Right cardiac atrium (tissue), 5 donors: ENCODE measurements at places on chromosomes 3 and 15. TPM values are rescaled to one million over a fixed set of nuclear protein-coding genes. Genes with fewer than 3 reads are reported as not detected.

Gene B4GALT4
- polyA plus RNA-seq: 10.3 TPM

Gene IL17RE
- polyA plus RNA-seq: 1.2 TPM

Gene GABRR3
- not detected for polyA plus RNA-seq

Gene EIF4E3
- 25.0 TPM for polyA plus RNA-seq

Gene SETD2
- polyA plus RNA-seq: 10.3 TPM

DNA sequence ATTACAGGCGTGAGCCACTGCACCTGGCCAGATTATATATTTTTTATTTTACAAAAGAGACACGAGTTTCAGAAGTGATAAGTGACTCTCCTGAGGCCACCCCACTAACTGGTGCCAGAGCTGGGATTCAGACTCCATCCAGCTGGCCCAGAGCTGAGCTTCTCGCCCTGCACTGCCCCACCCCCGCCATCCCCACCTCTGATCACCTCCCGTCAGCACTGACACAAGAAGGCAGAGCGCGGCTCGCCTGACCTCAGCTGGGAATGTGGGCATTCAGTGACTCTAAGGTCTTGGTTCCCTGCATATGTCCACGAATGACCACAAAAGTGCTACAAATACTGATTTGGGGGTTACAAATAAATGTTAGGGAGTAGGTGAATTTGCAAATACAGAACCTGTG is 56.1 kb upstream of the GALNT15 start:
- no peak for DNase-seq

DNA sequence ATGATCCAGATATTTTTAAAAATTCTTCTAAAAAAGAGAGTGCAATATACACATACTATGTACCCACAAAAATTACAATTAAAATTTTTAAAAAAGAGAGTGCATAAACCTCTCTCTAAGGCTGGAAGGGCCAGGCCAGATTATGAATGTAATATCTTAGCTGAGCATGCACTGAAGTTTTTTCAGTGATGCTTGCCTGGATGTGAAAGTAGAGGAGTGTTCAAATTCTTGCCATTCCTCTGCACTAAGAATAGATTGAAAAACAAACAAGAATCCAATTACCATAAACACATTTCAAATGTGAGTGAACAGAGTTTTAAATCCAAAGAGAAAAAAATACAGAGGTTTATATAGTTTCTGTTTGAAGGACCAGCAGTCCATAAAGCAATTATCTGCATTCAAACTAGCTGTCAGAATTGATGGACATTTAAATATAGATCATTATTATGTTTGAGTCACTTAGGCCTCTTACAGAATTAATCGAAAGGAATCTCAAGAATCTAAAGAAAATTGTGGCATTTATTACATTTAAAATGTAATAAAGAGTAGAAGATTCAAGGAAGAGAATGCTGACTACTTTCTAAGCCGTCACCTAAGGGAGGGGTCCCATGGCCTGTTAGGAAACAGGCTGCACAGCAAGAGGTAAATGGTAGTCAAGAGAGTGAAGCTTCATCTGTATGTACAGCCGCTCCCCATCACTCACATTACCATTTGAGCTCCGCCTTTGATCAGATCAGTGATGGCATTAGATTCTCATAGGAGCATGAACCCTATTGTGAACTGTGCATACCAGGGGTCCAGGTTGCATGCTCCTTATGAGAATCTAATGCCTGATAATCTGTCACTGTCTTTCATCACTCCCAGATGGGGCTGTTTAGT is 159.3 kb upstream of the MDFIC2 start:
- no peak for DNase-seq

DNA sequence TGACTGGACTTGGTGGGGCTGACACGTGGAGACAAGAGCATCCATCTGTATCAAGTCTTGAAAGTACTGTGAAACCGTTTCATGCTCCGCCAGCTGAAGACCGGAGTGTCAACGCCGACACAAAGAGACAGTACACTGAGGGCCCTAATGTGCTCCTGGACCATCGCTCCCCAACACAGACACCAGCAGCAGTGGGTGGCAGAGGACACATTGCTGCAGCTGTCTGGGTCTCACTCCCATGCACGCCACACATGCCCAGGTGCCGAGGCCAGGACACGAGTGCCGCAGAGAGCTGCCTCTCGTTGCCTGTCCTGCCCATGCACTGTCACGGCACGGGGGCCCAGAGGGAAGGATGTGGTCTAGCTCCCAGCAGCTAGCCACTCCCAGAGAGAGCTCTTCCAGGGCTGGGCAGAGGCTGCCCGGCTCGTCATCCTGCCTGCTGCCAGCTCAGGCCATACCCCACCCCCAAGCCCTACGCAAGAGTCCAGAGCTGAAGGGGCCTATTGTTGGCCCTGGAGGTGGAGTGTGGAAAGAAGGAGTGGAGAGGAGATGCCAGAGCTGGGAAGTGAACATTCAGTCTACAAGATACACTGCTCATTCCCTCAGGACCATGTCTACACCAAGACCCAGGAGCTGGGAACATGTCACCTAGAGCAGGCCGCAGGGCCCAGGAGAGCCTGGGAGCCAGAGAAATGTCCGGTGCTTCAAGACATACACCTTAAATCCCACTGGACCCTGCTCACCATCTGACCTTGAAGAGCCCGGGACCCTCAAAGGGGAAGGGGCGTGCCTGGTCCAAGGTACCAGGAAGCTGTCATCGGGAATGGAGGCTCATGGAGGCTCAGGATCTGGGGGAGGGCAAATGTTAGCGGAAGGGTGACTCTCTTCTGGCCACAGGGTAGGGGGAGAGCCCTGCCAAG is 7.7 kb downstream of the TNK2 start:
- peak; percentile 89 for DNase-seq

DNA sequence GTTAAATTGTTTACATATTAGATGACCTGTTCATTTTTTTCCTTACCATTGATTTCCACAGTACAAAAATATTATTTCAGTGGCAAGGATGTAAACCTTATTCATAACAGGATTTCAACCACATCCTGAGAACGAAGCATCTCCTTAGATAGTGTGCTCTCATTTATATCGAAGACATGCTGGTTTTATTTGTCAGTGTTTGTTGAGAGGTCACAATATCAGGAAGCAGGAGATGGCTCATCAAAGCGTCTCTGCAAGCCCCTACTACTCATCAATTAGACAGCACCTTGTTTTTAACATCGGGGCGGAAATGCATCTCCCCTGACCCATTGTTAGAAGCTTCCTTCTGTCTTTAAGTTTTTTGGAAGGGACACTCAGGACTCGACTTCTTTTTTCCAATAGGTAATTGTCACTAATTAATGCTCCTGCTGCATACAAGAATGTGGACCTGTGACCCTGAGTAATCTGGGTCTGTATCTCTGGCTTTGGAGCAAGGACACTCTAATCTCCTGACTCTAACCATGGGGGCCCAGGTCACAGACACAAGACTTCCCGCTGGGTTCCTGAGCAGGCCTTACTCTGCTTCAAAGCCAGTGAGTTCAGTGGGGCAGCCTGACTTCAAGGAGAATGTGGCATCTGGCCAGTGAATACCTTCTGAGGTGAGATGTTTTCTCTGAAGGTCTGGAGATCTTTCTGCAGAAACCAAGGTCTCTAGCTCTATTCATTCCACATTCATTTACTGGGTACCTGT is 50.3 kb downstream of the MECOM start:
- DNase-seq: no peak

GRCh38 chr15:67564968-67565345 is 22.5 kb downstream of the MAP2K5 start:
- DNase-seq: no peak

DNA sequence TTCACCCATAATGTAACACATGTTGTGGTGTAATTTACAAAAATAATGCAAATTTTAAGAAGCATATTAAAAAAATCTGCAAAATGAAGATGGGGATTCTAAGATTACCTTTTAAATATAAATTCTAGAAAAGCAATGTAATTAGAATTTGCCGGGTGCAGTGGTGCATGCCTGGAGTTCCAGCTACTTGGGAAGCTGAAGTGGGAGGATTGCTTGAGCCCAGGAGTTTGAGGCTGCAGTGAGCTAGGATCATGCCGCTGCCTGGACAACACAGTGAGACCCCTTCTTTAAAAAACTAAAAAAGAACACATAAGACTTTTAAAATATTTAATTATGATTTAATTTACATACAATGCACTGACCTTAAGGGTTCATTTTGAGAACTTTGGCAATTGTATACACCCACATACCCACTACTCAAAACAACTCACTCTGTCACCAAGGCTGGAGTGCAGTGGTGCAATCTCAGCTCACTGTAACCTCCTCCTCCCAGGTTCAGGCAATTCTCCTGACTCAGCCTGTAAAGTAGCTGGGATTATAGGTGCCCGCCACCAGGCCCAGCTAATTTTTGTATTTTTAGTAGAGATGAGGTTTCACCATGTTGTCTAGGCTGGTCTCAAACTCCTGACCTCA is 134.0 kb upstream of the TBL1XR1 start:
- DNase-seq: no peak

DNA sequence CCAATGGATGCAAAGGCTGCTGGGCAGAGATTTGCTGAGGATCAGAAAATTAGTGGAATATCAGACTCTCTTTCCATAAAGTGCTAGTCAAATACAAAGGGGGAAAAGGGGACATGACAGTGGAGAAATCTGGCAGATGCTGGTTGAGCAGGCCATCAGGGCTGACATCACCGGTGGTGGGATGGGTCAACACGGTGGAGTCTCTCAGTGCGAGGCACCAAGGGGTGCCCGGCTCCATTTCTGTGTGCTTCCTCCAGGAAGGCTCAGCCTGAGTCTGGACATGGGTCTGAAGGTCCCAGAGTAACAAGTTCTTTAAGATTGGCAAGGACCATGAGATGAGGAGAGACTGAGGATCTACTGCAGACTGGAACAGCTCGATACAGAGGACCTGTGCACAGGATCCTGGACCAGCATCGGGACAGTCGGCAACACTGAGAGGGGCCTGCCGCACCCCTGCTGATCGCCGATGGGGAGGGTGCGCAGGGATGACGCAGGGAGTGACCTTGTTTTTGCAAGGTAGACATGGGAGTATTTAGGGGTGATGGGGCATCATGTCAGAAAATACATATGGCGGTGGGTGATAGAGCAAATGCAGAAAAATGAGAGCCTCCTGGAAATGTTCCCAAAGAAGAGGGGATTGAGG is 92.7 kb downstream of the SEC22A start:
- DNase-seq: no peak

GRCh38 chr3:69239063-69239462 is 116.7 kb upstream of the LMOD3 start:
- no peak for DNase-seq

- DNase-seq: no peak
Measured at GRCh38 chr3:85304360-85304964, 345.7 kb downstream of the CADM2 start.

GRCh38 chr15:23503576-23503975 is 56.5 kb upstream of the GOLGA6L2 start:
- DNase-seq: no peak

DNA sequence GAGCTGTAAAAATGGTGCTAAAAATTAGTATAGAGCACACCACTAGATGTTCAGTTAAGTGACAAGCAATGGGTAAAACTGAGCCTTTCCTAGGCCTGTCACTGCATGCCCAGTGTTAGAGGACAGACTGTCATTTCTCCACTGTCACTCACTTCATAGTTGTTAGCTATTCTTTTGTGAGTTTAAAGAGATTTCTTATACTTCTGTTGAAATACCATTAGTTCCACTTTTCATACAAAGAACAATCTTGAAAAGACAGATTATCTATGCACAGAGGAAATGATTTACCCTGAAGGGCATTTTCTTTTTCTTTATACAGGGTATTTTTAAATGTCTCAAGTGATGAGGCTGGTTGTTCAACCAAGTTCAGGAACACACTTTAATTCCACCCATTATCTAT is 28.3 kb upstream of the CHMP2B start:
- DNase-seq: no peak

DNA sequence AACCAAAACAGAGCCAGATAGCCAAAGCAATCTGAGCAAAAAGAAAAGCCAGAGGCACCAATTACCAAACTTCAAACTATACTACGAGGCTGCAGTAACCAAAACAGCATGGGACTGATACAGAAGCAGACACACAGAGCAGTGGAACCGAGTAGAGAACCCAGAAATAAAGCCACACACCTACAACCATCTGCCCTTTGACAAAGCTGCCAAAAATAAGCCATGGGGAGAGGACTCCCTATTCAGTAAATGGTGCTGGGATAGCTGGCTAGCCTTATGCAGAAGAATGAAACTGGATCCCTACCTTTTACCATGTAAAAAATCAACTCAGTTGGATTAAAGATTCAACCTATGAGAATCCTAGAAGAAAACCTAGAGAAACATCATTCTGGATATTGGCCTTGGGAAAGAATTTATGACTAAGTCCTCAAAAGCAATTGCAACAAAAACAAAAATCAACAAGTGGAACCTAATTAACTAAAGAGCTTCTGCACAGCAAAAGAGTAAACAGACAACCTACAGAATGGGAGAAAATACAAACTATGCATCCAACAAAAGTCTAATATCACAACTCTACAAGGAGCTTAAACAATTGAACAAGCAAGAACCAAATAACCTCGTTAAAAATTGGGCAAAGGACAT is 95.1 kb downstream of the APBA2 start:
- DNase-seq: no peak

DNA sequence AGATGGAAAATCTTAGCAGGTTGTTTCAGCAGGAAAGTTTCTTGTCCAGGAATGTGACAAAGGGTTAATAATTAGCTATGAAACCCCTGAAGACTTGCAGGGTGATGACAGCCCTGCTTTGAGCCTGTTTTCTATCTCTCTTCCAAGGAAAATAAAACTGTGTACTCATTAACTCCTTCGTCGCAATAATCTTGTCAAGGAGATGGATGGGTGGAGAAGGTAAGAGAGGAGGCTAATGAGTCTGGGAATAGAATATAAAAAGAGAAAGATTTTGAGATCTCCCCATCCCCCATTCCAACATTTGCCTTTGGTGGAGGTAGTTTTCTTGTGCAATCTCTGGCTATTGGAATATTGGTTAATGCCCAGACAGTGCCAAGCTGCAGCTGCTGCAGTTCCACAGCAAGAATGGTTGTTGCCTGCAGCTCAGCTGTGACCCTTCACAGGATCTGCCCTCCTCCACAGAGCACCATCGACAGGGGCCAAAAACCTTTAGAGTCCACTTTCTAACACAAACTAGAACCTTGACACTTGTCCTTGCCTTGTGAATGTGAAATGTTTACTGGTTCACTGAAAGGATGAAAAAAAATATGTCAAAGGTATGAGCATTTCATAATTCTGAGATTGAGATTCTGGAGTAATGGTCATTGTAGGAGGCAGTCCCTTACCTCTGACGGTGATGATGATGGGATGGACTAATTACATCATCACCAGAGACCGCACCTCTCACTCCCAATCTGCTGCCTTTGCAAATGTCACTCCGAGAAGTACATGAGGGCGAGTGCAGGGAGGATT is 4.2 kb upstream of the LRIG1 start:
- DNase-seq: no peak

- DNase-seq: no peak
Measured at GRCh38 chr15:87935583-87935982, 321.0 kb downstream of the NTRK3 start.

- DNase-seq: no peak
Measured at GRCh38 chr15:91769894-91770293, 83.6 kb upstream of the SLCO3A1 start.

DNA sequence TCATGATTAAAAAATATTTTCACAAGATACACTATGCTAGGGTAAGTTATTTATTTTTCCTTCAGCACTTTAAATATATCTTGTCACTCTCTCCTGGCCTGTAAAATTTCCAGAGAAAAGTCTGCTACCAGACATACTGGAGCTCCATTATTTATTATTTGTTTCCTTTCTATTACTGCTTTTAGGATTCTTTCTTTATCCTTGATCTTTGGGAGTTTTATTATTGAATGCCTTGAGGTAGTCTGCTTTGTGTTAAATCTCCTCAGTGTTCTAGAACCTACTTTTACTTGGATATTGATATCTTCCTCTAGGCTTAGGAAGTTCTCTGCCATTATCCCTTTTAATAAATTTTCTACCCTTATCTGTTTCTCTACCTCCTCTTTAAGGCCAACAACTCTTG is 142.0 kb upstream of the TGFBR2 start:
- DNase-seq: no peak
